Fibroblast of upper back skin (primary cell): ENCODE measurements at places on chromosomes 12 and 14.

GRCh38 chr12:107339487-107339886 lies 246.1 kb upstream of the CRY1 start:
- DNase-seq = no peak

DNA sequence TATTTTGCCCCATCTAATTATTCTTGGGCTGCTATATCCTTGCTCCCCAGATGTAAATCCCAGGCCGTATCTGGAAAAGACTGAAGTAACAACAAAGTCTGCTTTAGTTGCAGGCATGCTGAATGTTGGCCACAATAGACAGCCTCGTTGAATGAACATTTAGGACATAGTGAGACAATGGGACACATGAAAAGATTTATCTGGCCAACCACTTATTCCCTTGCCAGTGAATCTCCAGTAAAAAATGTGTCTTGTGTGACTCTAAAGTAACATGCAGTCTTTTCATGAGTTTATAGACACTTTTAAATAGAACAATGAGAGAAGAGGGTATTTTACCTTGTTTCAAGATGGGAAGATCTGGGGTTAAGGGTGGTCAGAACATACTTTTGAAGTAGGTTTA lies 60.2 kb upstream of the STXBP6 start:
- DNase-seq = peak; percentile 43

- peak; percentile 70 for DNase-seq
Observed at GRCh38 chr14:73472185-73473114, 14.1 kb upstream of the NUMB start.

- DNase-seq = no peak
Observed at GRCh38 chr12:11916771-11917170, 154.0 kb upstream of the BCL2L14 start.

- DNase-seq = no peak
Observed at GRCh38 chr12:48021485-48022179, 17.4 kb upstream of the COL2A1 start.
